ENCODE measurements at places on chromosomes 7 and 10. TPM values are rescaled to one million over a fixed set of nuclear protein-coding genes. Genes with fewer than 3 reads are reported as not detected.

DNA sequence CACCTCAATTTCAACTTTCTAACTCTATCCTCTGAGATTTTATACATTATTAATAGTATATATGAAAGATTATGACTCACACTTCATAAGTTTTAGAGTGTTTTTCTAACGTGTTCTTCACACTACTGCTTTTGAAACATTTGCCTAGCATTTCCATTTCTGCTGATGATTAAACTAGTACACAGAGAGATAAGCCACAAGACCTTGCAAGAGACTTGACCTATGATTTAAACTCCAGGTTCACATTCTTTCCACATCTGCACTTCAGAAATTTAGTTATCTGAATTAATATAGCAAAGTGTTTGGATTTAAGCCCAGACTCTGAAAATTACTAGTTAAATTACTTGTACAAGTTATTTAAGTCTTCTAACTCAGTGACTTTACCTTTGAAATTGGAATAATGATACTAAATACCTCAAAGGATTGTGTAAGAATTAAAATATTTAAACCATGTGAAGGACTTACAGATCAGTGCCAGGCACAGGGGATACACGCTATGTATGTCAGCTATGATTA lies 66.6 kb downstream of the PCLO start:
- no peaks in the 10 kb centered on the region for H3K4me1 ChIP-seq
- no peak overlapping the region for H3K4me3 ChIP-seq
- no peaks in the 10 kb centered on the region for H3K36me3 ChIP-seq
- no peak overlapping the region for H3K27ac ChIP-seq
- no peaks in the 10 kb centered on the region for H3K27me3 ChIP-seq

DNA sequence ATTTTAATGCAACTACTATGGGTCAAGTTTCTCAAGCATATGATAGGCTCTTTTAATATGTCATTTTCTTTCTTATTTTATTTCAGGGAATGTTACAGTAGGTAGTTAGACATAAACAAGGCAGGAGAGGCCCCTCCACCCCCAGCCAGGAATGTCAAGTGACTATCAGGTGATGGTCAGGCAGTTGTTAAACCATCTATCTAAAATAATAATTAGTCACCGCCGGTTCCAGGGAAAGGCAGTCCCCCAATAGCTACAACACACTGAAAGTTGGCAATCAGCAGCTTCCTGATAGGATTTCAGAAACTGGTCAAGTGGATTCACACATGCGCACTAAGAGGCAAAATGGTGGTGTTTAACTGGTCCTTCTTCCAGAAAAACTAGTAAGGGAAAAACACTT lies 9.3 kb downstream of the OLAH start:
- H3K36me3 ChIP-seq, result no peaks in the 10 kb centered on the region
- DNase-seq, result no peak
- no peaks in the 10 kb centered on the region for H3K27me3 ChIP-seq
- H3K4me1 ChIP-seq, result peaks cover 10% of the 10 kb centered on the region

- no peak for DNase-seq
- peak overlapping the region; percentile 94 for H3K27ac ChIP-seq
- peaks cover 96% of the 10 kb centered on the region for H3K4me1 ChIP-seq
- peaks cover 5% of the 10 kb centered on the region for H3K36me3 ChIP-seq
- no peaks in the 10 kb centered on the region for H3K27me3 ChIP-seq
- H3K4me3 ChIP-seq, result no peak overlapping the region
These were observed 64.3 kb downstream of the ARID5B start for GRCh38 chr10:61965703-61966395.

GRCh38 chr7:114255404-114255841 lies 159.2 kb upstream of the FOXP2 start:
- H3K27ac ChIP-seq, result no peak overlapping the region
- no peaks in the 10 kb centered on the region for H3K36me3 ChIP-seq
- H3K27me3 ChIP-seq, result no peaks in the 10 kb centered on the region
- H3K4me3 ChIP-seq, result no peak overlapping the region

The PGAM1 gene
- 354 TPM for total RNA-seq

GRCh38 chr10:93995598-93996271 lies 2.0 kb downstream of the PLCE1 start:
- no peak for DNase-seq
- no peaks in the 10 kb centered on the region for H3K36me3 ChIP-seq
- peaks cover 27% of the 10 kb centered on the region for H3K4me1 ChIP-seq
- peaks cover 2% of the 10 kb centered on the region for H3K27me3 ChIP-seq

DNA sequence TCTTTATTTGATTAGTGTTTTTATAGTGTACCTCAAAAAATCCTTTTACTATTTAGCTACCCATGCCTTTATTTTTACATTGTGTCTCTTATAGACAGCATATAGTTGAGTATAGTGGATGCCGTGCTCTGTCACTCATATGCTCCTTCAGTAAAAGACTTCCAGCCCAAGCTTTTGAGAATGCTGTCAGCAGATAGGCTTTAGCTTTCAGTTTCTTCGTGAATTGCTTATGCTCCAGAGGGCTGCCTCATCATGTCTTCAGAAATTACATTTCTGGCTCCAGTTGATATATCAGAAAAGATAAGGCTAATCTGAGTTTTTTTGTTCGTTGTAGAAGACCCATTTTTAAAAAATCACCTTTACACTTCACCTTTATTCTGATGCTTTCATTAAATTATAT lies 332.0 kb downstream of the NXPH1 start:
- H3K27ac ChIP-seq, result no peak overlapping the region
- no peaks in the 10 kb centered on the region for H3K27me3 ChIP-seq
- no peaks in the 10 kb centered on the region for H3K36me3 ChIP-seq
- no peak overlapping the region for H3K4me3 ChIP-seq
- no peaks in the 10 kb centered on the region for H3K4me1 ChIP-seq
- no peak for DNase-seq

DNA sequence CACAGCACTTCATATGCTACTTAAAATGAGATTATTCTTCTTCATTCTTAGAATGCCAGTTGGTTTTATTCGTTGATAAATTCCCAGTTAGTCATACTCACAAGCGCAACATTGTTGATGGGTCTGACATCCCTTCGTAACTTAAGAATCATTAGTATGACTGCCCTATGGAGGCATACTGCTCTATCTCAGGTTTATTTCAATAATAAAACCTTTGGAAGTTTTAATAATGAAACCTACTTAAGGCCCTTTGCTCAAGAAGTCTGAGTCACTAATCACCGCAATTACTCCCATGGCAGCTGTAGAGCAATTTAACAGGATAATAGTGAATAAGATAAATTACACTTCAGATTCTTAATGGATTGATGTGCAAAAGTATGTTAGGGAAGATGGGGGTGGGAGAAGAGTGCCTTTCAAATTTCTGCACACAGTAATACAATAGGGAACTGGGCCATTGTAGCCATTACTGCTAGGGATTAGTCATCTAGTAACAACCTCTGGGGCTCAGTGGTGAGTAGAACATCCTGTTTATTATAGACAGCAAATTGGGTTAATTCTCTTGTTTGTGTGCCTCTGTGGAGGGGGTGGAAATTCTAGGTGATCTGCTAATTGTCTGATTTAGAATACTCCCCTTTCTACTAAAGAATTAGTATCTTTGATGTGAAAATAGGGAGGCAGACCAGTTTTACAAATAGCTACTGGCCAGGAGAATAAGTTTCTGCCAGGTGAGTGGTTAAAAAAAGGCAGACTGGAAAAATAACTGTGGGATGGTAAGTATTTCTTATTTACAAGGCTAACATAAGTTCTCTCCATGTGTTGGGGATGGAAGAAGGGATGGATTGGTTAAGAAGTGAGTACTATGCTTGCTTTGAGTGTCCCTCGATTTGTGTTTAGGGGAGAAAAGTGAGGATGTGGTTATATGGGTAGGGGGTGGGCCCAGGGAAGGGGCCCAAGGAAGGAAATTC lies 74.5 kb upstream of the VKORC1L1 start:
- DNase-seq, result no peak
- H3K4me3 ChIP-seq, result no peak overlapping the region
- no peak overlapping the region for H3K27ac ChIP-seq

GRCh38 chr7:96184783-96185182 lies 137.1 kb downstream of the SLC25A13 start:
- H3K4me3 ChIP-seq, result no peak overlapping the region
- H3K4me1 ChIP-seq, result peaks cover 10% of the 10 kb centered on the region
- H3K27me3 ChIP-seq, result no peaks in the 10 kb centered on the region
- no peak for DNase-seq
- peaks cover 73% of the 10 kb centered on the region for H3K36me3 ChIP-seq

- H3K36me3 ChIP-seq, result no peaks in the 10 kb centered on the region
- no peak overlapping the region for H3K4me3 ChIP-seq
- DNase-seq, result no peak
- H3K27ac ChIP-seq, result no peak overlapping the region
These were observed 285.2 kb upstream of the FZD8 start for GRCh38 chr10:35927341-35927740.

The ANKRD22 gene
- total RNA-seq, result not detected

DNA sequence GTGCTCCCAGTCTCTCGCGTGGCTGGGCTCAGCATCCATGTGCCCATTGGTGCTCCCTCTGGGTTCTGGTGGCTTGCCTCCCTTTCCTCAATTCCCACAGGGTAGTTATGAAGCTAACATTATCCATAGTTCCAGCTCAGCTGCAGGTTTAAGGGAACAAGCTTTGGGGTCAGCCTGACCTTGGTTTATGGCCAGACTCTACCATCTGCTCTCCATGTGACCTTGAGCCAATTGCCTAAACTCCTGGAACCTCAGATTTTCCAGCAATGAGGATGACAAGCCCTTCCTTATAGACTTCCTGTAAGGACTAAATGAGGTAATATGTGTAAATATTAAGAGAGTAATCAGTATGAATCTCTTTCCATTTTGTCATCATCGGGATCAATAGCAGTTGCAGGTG lies 10.1 kb upstream of the SLC29A3 start:
- no peak for DNase-seq
- no peak overlapping the region for H3K27ac ChIP-seq
- H3K36me3 ChIP-seq, result no peaks in the 10 kb centered on the region
- peaks cover 20% of the 10 kb centered on the region for H3K4me1 ChIP-seq
- H3K4me3 ChIP-seq, result no peak overlapping the region
- H3K27me3 ChIP-seq, result 0 out of 3 replicates have a peak, but pooled peaks cover 4% of the 10 kb centered on the region

DNA sequence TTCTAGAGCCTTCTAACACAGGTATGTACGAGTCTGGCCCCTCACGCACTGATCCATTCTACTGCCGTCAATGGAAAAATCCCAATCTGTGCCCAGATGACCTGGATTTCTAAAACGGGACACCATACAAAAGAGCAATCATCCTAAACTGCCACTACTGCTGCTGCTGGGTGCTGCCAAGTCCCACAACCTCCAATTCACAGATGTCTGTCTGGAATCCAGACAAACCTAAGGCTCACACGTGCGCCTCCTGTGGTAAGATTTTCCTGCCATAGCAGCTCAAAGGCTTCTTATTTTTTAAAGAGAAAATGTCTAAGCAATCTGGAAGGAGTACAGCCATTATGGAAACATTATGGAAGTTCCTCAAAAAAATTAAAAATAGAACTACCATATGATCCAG lies 40.9 kb downstream of the JCAD start:
- H3K27ac ChIP-seq, result no peak overlapping the region
- no peak overlapping the region for H3K4me3 ChIP-seq
- no peaks in the 10 kb centered on the region for H3K4me1 ChIP-seq
- no peaks in the 10 kb centered on the region for H3K27me3 ChIP-seq
- no peaks in the 10 kb centered on the region for H3K36me3 ChIP-seq
- DNase-seq, result no peak

The CTAGE8 gene
- total RNA-seq, result not detected

The PAPOLB gene
- total RNA-seq, result not detected

The SPDYE6 gene
- total RNA-seq, result not detected

GRCh38 chr7:24902276-24902675 lies 77.7 kb downstream of the OSBPL3 start:
- DNase-seq, result no peak
- no peak overlapping the region for H3K4me3 ChIP-seq
- no peaks in the 10 kb centered on the region for H3K27me3 ChIP-seq
- peaks cover 52% of the 10 kb centered on the region for H3K4me1 ChIP-seq
- no peaks in the 10 kb centered on the region for H3K36me3 ChIP-seq

The CTTNBP2 gene
- total RNA-seq, result not detected

DNA sequence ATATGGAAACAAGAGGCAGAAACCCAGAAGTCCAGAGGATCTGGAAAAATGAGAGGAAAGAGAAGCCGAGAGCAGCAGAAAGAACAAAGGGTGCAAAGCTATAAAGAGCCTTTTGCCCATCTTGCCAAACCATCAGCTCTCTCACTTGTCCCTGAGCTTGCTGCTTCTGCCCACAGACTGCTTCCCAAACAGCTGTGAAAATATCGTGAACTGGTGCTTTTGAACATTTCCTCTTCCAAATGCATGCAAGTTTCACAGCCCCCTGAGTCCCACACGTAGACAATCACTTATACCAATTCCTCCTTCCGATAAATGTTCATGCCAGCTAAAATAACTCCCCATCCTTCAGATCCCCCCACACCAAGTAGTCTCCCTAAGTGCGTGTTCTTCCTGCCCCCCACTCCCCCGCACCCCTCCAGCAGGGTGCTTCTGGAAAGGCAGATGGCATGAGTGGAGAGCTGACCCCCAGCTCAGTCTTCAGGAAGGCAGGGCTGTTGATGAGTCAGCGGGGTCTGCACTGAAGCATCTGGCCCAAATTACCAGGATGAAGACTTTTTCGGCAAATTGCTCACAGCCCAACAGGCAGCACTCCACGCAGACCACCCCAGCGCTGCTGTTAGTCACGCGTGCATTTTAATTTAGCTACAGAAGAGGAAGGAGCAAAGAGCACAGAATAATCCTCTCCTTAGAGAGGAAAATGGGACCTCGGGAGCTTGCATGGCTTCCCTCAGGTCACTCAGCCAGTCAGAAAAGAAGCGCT lies 76.1 kb upstream of the KCNMA1 start:
- no peak overlapping the region for H3K4me3 ChIP-seq
- no peak overlapping the region for H3K27ac ChIP-seq
- DNase-seq, result no peak
- no peaks in the 10 kb centered on the region for H3K4me1 ChIP-seq
- H3K36me3 ChIP-seq, result no peaks in the 10 kb centered on the region

The PRXL2A gene
- 57.4 TPM for total RNA-seq

DNA sequence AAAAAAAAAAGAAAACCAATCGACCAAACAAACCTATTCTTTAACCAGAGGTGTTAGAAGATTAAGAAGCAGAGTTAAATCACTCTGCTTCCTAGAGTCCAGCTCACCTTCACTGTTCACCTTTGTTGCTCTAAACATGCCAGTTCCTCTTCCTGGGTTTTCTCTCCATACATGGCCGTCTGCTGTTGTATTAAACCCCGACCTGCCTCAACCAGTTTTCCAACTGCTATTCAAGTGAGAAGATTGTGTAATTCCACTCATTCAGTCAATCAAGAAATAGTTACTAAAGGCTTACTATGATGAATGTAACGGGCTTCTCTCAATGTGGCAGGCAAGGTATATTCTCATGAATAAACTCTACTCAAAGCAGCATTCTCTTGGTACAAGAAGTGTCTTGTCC lies 8.8 kb downstream of the AASS start:
- no peaks in the 10 kb centered on the region for H3K27me3 ChIP-seq
- no peak for DNase-seq
- H3K27ac ChIP-seq, result no peak overlapping the region
- H3K4me3 ChIP-seq, result no peak overlapping the region

All from HepG2 (cell line).